ENCODE measurements at places on chromosomes 2 and 18. TPM values are rescaled to one million over a fixed set of nuclear protein-coding genes. Genes with fewer than 3 reads are reported as not detected.

CHRND gene
- total RNA-seq = not detected

FSHR gene
- not detected for total RNA-seq

TMEM198 gene
- total RNA-seq = 11.0 TPM

ALPI gene
- not detected for total RNA-seq

GTF2A1L gene
- total RNA-seq = not detected

IHH gene
- total RNA-seq = not detected

GPR155 gene
- total RNA-seq = 2.1 TPM

DNA sequence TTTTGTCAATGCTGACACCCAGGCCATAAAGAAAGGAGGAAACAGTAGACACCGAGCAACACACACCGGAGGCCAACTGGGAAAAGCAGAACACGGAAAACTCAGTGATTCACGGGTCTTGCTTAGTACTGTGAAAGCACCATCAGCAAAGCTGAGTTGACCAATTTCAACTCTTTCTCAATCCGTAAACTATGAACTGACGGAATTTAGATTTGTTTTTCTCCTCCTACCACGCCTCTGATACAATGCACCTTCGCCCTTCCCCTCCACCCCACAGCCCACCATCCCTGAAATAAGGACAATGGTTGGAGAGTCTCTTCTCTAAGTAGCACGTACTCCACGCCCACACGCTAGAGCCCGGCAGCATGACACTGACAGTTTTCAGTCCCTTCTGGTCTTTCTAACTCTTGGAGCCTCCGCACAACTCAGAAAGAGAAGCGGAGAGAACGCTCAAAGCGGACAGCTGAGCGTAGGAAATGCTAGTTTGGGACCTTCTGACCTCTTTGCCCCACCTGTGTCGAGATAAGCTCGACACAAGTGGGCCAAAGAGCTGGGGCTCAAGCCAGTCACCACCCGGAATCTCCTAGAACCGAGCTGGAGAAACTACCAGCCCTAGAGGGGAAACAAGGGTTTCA lies 669 bp downstream of the LNPK start:
- no peak for DNase-seq

GRCh38 chr2:239429473-239430350 lies 28.9 kb upstream of the HDAC4 start:
- no peak for DNase-seq

DNA sequence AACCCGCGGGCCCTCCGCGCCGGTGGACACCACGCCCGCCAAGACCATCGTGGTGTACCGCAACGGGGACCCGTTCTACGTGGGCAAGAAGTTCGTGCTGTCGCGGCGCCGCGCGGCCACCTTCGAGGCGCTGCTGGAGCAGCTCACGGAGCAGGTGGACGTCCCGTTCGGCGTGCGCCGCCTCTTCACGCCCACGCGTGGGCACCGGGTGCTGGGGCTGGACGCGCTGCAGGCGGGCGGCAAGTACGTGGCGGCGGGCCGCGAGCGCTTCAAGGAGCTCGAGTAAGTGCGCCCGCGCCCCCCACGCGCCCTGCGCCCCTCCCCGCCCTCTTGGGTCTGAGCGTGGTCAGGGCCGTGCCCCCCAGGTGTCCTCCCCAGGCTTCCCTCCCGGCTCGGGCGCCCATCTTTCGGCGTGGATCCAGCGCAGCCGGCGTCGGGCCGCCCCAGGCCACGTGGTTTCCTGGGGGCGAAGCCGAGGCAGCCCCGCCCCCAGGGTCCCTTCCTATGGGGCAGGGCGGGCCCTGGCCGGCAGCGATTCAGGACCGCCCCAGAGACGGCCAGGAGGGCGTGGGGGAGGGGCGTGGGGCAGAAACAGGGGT lies 481 bp downstream of the DCDC2C start:
- no peak for DNase-seq

DNA sequence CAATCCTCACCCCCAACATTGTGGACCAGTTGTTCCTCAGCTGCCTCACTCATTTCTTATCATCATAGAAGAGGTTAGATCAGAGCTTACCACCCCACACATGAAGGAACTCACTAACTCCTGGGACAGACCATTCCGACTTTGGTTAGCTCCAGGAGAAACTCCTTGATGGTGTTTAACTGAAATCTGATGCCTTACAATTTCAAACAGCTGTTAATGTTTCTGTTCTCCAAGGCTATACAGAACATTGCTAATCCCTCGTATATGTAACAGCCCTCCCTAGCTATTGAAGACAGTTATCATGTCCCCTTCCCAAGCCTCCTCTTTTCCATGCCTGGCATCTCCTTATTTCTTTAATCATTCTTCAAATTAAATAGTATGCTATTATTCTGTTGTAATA lies 14.8 kb downstream of the ERBB4 start:
- no peak for DNase-seq

DNA sequence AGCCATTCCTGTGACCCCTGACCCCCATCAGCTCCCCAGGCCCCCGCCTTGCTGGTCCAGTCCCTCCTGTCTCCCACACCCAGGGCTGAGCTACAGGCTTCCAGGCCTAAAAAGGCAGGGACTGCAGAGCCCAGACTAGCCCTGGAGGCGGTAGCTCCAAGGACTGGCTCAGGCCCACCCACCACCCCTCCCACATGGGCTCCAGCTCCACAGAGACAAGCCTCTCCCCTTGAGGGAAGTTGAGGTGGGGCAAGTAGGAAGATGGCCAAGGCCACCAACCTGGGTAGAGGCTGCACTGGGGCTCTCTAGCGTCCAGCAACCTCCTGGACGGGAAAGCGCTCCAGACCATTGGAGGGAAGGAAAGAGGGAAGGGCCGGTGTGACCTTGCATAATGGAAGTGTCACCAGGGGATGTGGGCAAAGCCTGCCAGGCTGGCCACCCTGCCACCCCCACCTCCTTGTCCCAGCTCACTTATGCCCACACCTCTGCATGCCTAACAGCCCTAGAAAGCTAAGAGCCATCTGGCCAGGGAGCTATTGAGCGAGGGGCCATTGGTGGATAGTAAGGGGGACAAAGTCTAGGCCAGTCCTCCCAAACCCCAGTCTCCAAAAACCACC lies 63.1 kb downstream of the TNS1 start:
- DNase-seq = no peak

DNA sequence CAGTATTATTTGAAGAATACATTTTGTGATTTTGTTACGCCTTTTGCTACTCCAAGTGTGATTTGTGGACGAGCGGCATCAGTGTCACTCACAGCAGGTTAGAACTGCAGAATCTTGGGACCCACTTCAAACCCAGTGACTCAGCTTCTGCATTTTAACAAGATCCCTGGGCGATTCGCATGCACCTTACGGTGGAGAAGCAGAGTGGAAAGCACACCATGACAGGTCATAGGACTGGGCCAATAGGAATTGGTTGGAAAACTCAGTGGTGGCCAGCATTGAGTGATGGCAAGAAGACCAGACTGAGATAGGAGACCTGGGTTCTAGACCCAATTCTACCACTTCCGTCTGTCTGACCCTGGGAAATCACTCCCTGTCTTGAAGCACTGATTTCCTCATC lies 26.3 kb downstream of the CTLA4 start:
- DNase-seq = no peak

- no peak for DNase-seq
These were observed 73.3 kb upstream of the SP3 start for GRCh38 chr2:174038462-174038861.

- DNase-seq = peak; percentile 67
These were observed 2.8 kb downstream of the GDF7 start for GRCh38 chr2:20669562-20670314.

DNA sequence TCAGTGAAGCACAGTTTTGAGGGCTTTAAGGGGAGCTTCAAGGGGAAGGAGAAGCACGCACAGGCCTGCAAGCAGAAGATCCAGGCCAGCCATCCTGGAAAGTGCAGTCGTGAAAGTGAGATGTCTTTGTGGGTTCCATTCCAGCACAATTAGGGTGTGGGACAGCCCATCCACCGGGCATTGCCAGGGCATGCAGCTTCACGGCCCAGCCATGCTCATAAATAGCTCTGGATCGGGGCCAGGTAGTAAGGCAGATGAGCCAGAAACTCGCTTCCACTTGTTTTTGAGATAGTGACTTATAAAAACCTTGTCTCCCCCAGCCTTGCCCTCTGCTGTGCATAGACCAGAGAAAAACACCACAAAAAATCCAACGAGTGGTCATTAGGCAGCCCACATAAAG lies 21.0 kb downstream of the KDSR start:
- DNase-seq = no peak

DNA sequence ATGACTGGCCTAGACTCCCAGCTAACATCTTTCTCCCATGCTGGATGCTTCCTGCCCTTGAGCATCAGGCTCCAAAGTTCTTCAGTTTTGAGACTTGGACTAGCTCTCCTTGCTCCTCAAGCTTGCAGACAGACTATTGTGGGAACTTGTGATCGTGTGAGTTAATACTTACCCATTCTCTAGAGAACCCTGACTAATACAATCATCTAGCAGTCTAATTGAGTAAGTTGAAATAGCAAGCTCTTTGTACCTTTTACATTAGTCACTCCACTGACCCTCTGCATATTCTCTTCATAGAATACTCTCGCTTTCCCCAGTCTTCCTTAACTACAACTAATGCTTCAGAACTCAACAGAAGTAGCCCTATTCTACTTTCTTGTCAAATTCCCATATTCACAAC lies 434.6 kb upstream of the NXPH2 start:
- DNase-seq = no peak

DNA sequence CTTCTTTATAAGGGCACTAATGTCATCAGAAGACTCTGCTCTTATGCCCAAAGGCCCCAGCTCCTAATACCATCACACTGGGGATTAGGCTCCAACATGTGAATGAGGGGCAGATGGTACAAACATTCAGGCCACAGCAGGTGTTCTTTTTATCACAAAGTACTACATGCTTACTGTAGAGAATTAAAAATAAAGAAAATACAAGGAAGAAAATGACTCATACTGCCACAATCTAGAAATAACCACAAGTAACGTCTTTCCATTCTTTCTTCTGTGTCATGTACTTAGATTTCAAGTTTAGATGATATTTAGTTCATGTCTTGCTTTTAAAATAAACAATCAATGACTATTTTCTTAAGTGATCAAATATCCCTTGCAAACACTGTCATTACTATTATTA lies 100.3 kb upstream of the NEDD4L start:
- DNase-seq = no peak

- DNase-seq = no peak
These were observed 25.2 kb upstream of the CASP10 start for GRCh38 chr2:201157694-201158093.

DNA sequence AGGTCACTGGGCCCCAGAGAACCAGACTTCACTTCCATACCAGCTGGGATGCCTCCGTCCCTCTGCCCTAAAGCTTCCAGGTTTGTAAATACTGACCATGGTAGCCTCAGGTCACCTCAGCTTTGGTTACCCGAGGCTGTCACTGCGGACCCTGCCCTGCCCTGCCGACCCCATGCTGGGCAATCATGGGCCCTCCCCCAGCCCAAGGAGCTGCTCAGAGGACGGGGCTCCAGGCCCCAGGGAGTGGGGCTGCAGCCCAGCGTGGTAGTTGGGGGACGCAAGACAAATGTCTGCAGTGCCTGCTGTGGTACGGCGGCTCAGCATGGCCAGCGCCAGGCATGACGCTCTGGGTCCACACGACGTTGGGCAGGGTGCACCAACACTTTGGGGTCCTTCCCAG lies 25.3 kb downstream of the RAMP1 start:
- DNase-seq = no peak

DNA sequence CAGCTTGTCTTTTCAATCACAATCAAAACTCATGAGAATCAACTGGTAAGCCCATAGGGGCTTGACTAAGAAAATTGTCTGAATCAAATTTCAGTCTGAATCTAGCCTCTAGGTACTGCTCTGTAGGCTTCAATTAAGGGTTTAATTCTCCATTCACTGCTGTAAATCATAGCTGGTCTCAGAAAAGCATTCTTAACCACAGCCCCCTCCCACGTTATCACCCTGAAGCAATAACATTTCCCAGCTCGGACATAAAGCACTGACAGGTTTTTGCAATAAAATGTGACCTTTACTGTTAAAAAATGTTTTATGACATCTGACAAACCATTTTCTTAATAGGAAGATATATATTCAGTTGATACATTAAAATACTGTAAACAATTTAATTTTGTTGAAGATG lies 55.0 kb downstream of the LRP1B start:
- DNase-seq = no peak

DNA sequence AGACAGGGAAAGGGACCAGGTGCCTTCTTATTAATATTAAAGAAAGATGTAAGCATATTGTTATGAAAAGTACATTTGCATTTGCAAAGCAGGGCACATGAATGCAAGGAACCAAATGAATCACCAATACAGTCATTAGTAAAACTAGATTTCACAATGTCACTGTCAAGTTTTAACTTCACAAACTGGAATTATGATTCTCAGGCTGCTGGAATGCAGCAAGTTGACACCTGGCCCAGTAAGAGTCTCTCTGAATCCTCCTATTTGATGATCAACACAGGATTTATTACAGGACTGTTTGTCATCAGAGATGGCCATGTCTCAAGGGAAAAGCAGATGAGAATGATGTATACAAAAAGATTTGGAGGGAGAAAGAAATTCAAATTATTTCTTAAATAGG lies 72.9 kb upstream of the STK39 start:
- DNase-seq = no peak

DNA sequence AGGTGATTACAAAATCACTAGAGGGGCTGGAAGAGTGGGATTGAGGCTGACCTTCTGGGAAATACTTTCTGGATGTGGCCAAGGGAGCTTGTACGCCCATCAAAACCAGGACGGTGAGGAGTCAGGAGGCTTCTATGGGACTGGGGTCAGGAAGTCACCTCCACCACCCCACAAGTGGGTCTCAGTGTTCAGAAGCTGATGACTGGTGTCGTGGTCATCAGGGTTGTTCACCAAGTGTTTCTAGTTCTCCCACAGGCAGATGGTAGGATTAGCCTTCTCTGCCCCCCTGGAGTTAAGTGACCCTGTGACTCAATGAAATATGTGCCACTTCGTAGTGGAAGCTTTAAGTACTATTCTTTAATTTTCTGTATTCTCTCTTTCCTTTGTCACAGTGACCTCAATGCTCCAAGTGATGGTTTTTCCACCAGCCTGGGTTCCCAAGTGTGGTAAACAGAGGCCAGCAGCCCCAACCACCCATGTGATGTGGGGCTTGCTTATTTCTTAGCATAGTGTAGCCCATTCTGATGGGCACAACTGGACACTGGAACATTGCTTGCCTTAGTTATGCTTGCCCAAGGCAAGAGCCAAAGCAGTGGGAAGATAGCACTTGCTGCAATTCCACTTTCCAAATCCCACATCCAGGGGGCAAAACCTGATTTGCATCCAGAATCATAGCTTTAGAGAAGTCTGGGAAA lies 258.8 kb downstream of the CYP26B1 start:
- DNase-seq = no peak

DNA sequence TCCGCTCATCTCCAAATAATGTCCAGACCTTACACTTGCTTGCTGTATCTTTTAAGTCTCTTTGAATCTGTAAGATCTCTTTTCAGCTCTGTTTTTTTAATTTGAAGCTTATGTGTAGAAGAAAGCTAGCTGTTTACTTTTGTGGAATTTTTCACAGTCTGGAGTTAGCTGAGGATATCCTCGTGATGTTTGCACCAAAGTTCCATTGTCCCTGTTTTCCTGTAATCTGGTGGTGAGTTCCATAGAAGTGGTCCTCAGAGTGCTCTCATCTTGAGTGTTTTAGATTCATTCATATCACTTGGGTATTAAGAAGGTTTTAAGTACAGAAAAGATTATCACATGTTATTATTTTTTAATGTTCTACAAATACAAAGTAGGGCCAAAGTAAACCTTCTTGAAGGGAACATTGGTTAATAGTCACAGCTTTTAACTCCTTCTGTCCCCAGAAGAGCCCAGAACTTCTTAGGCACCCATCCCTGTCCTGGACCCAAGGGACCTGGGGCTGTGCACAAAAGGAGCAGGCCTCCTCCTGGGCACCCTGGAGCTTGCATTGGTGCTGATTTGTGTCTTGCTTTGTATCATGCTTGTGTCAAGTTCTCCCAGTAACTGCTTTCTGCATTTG lies 15.0 kb downstream of the MLPH start:
- DNase-seq = no peak

Measured in H1 (cell line).